ENCODE measurements at places on chromosomes 12 and 14.

DNA sequence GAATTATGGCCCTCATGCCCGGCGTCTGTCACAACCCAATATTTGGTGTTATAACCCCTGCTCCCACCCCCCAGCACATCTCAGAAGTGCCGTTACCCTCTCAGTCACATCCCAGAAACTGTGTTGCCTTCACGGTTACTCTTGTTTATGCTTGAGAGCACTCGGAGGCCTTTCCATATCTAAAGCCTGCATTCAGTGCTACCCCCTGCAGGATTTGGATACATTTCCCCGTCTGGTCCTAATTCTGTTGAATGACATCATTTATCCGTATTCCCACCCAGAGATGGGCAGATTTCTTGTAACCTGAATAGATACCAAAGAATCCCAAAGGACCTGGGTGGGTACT lies 19.1 kb upstream of the FOS start:
- no peak for DNase-seq

GRCh38 chr12:56103066-56103711 lies 1.2 kb upstream of the PA2G4 start:
- DNase-seq = peak; percentile 25

GRCh38 chr12:25250744-25251730 lies at the start of gene KRAS:
Gene KRAS, minus strand, starts transcription at chr12:25250929.
- DNase-seq = peak; percentile 85

DNA sequence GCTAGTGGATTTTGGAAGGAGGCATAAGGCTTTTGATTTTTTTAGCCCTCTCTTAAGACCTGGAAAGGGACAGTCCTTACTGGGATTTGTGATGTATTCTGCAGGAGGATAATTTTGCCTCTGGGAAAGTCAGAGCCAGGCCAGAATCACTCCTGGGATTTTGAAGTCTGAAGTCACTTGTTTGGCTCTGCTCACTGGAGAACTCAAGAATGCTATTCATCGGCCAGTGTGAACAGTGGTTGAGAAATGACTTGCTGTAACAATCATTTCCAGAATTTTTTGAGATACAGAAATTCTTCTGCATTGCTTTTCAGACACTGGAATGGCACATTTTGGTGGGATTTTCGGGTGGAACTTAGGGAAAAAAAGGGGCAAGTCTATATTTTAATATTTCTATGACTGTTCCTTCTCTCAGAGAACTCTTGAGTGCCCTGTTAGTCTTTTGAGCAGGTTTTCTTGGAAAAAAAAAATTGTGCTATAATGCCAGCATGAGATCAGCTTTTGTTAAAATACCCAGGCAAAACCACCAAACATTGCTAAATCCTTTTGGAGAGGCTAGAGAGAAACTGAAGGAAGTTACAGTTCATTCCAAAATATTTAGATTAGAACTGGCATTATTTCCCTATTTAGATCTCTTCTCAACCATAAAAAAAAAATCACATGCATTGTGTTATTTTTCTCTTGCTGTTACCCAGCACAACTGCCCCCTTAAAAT lies 26.1 kb upstream of the BHLHE41 start:
- DNase-seq = no peak

DNA sequence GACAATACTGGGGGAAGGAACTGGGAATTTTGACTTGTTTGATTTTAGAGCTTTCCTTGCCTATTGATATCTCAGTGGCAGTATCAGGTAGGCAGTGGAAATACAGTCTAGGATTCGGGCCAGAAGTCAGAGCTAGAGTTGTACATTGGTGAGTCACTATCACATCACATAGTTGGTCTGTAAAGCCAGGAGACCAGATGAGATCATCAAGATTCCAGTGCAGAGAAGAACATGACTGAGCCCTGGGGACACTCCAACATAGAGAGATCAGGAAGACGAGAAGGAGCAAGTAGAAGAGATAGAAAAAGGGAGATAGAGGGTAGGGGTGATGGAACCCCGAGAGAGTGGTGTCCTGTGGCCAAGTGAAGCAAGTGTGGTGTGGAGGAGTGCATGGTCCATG lies 46.6 kb upstream of the NR1H4 start:
- DNase-seq = no peak

- DNase-seq = no peak
Observed at GRCh38 chr12:52247622-52248540, 14.8 kb downstream of the KRT7 start.

GRCh38 chr12:1457901-1458300 lies 136.5 kb downstream of the FBXL14 start:
- no peak for DNase-seq

GRCh38 chr14:24481622-24482324 lies 26.3 kb downstream of the CMA1 start:
- DNase-seq = no peak

DNA sequence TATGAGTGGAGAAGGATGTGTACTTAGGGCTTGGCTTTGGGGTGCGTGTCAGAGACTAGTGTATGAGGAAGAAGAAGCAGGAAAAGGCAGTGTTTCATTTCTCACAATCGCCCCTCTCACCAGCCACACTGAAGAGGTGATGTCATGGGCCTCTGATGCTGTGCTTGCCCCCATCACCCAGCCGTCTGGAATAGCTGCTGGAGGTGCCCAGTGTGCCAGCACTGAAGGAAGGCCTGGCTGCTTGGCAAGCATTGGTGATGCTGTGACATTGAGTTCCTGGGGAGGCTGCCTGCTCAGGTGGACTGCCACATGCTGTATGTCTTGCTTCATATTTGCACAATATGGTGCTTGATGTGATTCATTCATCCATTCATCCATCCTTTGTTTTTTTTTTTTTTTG lies 56.2 kb downstream of the CRADD start:
- DNase-seq = no peak

DNA sequence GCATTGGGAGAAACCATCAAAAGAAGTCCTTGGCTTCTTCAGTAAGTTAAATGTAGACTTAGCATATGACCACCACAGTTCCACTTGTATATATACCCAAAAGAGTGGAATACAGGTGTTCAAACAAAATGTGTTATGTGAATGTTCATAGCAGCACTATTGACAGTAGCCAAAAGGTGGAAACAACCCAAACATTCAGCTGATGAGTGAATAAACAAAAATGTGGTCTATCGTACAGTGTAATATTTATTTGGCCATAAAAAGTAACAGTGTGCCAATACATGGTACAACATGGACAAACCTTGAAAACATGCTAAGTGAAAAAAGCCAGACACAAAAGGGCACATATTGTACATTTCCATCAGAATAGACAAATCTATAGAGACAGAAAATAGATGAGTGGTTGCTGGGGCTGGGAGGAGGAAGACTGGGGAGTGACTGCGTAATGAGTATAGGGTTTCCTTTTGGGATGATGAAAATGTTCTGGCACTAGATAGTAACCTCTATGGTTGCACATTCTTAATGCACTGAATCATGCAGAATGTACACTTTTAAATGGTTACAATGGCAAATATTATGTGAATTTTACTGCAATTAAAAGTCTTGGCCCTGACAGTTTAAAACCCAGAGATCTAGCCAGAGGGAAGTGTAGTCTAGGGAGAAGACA lies 5.5 kb downstream of the ERP29 start:
- no peak for DNase-seq

DNA sequence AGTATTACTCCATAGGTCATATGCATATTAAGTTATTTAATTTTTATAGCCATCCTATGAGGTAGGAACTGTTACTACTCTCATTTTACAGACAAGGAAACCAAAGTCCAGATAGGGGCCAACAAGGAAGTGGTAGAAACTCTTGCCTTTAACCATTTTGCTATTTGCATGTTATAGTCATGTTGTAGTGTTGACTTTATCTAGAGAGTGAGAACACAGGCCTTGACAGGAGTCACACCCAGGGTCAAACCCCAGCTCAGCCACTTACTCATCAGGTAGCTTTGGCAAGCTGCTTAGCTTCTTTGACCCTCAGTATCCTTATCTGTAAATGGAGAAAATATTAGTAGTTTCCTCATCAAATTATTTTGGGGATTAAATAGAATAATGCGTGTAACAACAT lies 156.2 kb downstream of the CAND1 start:
- DNase-seq = no peak

- DNase-seq = no peak
Observed at GRCh38 chr14:99274346-99275221, 2.6 kb upstream of the BCL11B start.

DNA sequence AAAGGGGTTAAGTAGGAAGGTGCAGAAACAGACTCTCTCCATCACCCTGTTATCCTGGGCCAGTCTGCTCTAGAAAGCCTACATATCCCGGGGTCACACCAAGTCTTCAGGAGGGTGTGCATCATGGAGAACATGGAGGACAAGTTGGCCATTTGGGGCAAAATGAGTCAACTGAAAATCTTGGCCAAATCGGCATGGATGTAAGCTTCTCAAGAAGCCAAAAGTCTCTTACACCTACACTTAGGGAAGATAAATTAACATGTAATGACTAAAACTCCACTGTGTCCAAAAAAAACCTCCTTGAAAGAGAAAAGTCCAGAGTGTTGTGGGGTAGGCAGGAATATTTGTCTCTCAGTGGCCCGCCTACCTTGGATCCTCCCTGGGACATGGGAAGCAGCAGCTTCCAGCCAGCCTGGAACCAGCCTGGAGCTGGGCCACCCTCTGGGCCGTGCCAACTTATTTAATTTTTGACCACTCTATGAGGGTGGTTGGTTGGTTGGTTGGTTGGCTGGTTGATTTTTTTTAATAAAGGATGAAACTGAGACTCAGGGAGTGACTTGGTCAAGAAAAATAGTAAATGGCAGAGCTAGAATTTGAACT lies 17.9 kb upstream of the TC2N start:
- DNase-seq = no peak

DNA sequence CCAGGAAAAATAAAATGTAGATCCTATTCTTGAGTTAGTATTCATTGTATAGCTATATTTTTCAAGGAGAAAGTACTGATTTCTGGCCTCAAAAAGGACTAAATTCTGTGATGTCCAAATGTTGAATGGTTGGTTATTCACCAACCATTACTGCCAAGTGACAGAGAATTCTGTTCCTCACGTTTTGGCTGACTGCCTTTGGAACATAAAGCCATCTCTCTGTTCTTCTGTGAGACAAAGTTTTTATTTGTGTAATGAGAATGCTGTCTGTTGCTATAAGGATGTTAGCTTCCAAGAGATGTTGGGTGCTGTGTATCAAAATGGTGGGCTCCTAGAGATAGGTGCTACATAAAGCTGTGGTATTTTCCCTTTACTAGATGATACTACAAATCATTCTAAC lies 9.3 kb downstream of the ZNF410 start:
- no peak for DNase-seq

All from central memory CD8-positive, alpha-beta T cell (primary cell).